OCI-M1 (cell line): ENCODE measurements at places on chromosomes 12 and 14.

GRCh38 chr12:30732954-30733637 is 21.7 kb downstream of the CAPRIN2 start:
- DNase-seq = no peak

DNA sequence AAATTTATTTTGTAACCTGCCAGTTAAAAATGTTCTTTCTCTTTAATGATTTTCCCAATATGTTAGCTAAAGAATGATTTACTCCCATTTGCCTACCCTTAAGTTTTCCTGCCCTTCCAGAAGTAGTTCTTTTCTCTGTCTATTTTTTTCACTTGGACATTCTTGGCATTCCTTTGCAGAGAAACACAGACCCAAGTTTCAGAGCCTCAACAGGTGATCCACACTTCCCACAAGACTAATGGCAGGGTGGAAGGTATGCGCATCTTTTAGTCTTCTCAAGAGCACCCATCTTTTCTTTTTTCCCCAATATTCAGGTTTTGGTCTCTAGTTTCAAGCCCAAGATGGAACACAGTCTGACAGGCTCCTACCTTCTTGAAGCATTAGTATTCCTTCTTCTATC is 420.7 kb downstream of the ADAMTS20 start:
- DNase-seq = no peak

GRCh38 chr14:100278702-100279101 is 27.5 kb downstream of the SLC25A29 start:
- DNase-seq = no peak

- peak; percentile 79 for DNase-seq
Observed at GRCh38 chr12:7959701-7960121, 23.7 kb upstream of the SLC2A3 start.

DNA sequence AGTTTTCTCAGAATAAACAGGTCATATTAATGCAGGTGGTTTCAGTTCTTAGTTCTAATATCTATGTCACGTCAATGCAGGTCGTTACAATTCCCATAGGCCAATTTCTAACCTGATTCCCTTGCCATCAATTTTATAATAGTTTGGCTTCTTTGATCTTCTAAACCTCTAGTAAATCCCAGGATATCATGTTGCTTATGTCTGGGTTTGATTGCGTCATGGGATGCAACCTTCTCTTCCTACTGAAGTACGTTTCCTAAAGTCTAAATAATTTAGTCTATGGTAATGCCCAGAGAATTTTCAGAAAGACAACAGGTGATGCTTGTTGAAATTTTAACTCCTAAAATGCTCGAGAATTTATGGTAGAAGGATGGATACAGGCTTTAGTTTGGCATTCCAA is 19.2 kb downstream of the TAS2R7 start:
- no peak for DNase-seq

DNA sequence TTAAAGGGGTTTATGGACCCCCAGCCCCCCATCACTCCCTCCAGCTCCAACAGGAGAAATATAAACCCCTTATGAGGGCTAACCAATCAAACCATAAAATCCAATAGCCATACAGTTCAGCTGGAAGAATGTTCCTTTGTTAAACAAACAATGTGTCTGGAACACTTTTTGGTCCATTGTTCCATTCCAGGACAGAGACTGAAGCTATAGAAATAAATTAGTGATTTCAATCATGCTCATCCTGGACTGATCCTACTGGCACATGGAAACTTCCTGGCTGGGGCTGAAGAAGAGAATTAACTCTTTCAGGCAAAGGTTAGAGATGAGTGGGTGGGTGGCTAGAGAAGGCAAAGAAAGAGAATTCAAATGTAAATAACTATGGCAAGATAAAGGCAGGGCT is 63.4 kb downstream of the ANO2 start:
- no peak for DNase-seq

- peak; percentile 1 for DNase-seq
Observed at GRCh38 chr14:93977790-93978581, 1.6 kb upstream of the ASB2 start.
